ENCODE measurements at places on chromosomes 13 and 19. TPM values are rescaled to one million over a fixed set of nuclear protein-coding genes. Genes with fewer than 3 reads are reported as not detected.

The MEF2B gene
- 679 TPM for total RNA-seq

The PHLDB3 gene
- total RNA-seq: 9.9 TPM

The RAB20 gene
- 0.79 TPM for total RNA-seq

The KLK3 gene
- not detected for total RNA-seq

The PRKCG gene
- not detected for total RNA-seq

Measured in Karpas-422 (cell line).